Activated naive CD4-positive, alpha-beta T cell treated with anti-CD3 and anti-CD28 coated beads, Interleukin-2, amount 10 ng/mL, durations not matched to agents 7 days and 5 days (primary cell): ENCODE measurements at places on chromosomes 13 and 19.

GRCh38 chr19:52343548-52343947 is 7.5 kb downstream of the ZNF610 start:
- peak; percentile 64 for DNase-seq

- DNase-seq: no peak
These were observed 28.2 kb downstream of the RASL11A start for GRCh38 chr13:27298849-27299248.

GRCh38 chr13:28704282-28704681 is 14.5 kb downstream of the SLC46A3 start:
- DNase-seq: no peak

- no peak for DNase-seq
These were observed 1.3 kb upstream of the C1QTNF9 start for GRCh38 chr13:24308068-24308445.

GRCh38 chr19:12513531-12514061 is 29.0 kb upstream of the ZNF709 start:
- DNase-seq: no peak

DNA sequence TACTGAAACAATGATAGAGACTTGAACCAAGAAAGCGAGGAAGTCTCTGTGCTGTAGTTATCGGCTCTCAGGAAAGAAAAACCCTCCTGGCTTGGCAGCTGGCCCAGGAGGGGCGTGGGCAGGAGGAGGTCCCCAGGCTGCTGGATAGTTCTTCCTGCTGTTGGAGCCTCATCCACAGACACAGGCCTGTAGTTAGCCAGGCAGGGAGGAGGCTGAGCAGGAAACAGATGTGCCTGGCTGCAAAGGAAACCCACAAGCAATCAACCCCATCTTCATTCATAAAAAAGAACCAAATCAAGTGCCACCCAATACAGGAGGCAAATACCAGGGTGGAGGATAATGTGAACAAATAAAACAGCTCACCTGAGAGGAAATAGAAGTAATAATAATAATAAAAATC is 86.2 kb downstream of the IRS2 start:
- no peak for DNase-seq

- DNase-seq: no peak
These were observed 1.5 kb downstream of the SCAF1 start for GRCh38 chr19:49643466-49643865.

- DNase-seq: no peak
These were observed 4.5 kb upstream of the ZNF554 start for GRCh38 chr19:2815191-2815614.

DNA sequence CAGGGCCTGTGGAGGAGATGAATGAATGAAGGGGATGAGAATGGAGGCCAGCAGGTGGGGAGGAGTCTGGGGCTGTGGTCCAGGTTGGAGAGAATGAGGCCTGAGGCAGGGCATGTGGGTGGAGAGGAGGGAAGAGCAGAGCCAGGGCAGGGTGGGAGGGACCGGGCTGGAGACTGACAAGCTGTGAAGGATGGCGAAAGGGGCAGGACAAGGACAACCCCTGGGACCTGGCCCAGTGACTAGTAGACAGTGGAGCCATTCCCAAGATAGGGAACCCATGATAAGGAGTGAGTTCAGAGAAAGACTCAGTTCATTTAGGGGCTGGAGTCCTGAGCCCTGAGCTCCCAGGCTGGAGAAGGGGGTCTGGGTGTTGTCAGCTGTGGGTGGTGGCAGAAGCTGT is 3.0 kb downstream of the PTH2 start:
- no peak for DNase-seq

DNA sequence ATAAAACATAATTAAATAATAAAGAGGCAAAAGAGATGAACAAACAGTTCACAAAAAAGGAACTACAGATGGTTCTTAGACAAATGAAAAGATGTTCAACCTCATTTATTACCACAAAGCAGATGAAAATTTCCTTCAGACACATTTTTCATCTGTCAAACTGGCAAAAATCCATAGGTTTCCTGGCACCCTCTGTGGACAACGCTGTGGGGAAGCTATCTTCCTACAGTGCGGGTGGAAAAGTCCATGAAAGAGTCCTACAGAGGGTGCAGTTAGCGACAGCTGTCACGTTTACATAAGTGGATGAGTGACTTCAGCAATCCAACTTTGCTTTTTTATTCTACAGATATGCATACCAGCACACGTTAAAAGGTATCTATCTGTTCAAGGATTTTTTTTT is 30.3 kb upstream of the PDCD5 start:
- no peak for DNase-seq

- DNase-seq: no peak
These were observed 188.2 kb upstream of the RNF113B start for GRCh38 chr13:98365302-98365701.

GRCh38 chr13:104522235-104523072 is 1456.2 kb upstream of the SLC10A2 start:
- no peak for DNase-seq

- DNase-seq: no peak
These were observed 46.4 kb downstream of the KPNA3 start for GRCh38 chr13:49746111-49746510.

DNA sequence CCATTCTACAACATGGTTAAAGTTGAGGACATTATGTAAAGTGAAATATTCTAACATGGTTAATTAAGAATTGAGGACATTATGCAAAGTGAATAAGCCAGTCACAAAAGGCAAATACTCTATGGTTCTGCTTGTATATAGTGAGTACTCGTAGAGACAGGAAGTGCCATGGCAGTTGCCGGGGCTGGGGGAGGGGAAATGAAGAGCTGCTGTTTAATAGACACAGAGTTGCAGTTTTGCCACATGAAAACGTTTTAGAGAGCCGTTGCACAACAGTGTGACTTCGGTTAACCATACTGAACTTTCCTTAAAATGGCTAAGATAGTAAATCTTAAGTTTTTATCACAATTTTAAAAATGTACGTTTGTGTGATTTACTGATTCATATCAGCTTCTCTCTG is 176.9 kb downstream of the SHISA2 start:
- peak; percentile 84 for DNase-seq

- peak; percentile 24 for DNase-seq
These were observed 4.0 kb upstream of the IGFL1 start for GRCh38 chr19:46225558-46226004.

- no peak for DNase-seq
These were observed 18.8 kb downstream of the TYK2 start for GRCh38 chr19:10361569-10362011.

DNA sequence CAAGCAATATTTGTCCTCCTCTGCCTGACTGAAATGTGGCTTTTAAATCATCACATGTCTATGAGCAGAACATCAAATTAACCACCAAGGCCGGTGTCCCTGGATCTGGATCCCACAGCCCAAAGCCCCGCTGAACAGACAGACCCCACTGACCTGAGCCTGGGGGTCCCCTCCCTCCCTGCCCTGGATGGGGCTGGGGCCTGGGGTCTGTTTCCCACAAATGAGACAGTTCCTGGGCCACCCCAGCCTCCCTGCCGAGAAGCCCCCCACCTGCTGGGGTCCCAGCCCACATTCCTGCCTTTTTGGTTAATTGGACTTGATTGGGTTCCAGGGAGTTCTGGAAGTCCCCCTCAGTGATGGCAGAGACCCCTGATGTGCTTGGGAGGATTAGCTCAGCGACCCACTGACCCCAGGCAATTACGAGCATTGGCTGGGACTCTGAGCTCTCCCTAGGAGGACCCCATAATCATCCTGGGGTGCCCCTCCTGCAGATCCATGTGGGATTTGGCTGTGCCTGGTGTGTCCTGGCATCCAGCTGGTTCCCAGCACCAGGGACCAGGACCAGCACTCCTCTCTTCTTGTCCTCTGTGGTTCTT is 19.4 kb upstream of the CPAMD8 start:
- no peak for DNase-seq

DNA sequence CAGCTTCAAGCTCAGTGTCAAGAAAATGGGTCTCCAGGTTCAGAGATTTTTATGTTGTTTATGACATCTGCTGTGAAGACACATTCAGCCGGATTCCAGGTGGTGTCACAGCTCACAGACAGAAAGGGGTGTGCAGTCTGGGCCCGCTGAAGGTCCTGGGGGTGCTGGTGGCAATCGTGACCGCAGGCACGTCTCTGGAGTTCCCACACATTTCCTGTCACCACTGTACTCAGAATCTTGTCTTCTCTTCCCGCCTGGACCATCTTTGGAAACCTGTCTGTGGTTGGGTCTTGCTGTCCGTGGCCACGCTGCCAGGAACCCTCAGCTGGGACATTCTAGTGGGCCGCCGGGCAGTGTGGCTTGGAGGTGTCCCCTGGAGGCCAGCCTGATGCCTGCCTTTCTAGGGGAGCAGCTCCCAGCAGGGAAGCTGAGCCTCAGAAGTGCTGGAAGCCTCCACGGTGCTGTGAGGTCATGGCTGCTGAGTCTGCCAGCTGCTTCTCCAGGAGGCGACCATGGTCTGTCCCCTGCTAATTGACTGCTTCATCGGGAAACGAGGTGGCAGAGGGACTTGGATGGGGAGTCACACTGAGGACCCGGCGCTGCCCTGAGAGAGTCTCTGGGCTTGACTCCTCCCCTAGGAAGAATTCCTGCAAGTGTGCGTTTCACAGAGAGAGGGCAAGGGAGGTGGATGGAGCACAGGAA is 3.7 kb downstream of the TEX29 start:
- DNase-seq: no peak

GRCh38 chr19:12987781-12988180 is 7.5 kb upstream of the NFIX start:
- no peak for DNase-seq

- DNase-seq: no peak
These were observed 23.1 kb downstream of the MYH14 start for GRCh38 chr19:50226536-50226935.

GRCh38 chr19:1481893-1482360 is 2.9 kb upstream of the C19orf25 start:
- no peak for DNase-seq

GRCh38 chr19:47356900-47357299 is 7.8 kb downstream of the DHX34 start:
- no peak for DNase-seq

- DNase-seq: peak; percentile 54
These were observed 175.2 kb downstream of the PAN3 start for GRCh38 chr13:28313579-28313978.

DNA sequence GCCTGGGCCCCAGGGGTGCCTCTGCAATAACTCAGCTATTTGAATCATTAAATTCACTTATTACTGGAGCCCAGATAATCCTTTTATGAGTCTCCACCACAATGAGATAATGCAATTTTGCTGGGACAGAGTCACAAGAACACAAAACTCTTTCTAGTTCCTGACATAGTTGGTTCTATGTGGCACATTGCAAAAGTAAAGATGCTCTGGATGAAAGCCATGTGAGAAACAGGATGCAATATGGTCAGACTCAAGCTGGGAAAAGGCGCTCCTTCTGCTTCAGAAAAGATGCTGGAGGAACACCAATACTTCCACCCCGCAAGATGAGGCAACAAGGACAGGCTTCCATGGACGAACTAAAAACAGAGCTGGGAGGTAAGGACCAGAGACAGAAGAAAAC is 5.7 kb downstream of the ANKRD27 start:
- no peak for DNase-seq

- no peak for DNase-seq
These were observed 67.0 kb downstream of the ABCC4 start for GRCh38 chr13:95234242-95234641.

- no peak for DNase-seq
These were observed 50.4 kb downstream of the TEX29 start for GRCh38 chr13:111370570-111371535.

- DNase-seq: peak; percentile 51
These were observed 8.7 kb upstream of the ZBTB7A start for GRCh38 chr19:4075373-4075772.

DNA sequence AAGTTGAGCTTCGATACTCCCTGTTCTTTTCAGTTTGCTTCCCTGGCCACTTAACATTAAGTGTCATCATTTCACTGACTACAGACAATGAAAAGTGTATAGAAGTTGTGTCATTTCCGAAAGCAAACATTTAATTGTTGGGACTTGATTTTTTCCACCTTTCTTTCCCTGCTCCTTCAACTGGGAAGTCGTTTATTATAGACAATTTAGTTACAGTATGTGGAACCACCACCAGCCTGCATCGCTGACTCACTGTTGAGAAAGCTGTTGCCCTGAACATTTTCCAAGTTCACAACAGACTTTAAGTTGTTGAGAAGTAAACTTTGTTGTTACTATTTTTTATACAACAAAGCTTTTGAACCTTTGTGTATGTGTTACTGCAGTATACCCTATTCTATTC is 788.4 kb upstream of the PRR20A start:
- no peak for DNase-seq

GRCh38 chr13:101305981-101306411 is 110.3 kb downstream of the NALCN start:
- DNase-seq: no peak

DNA sequence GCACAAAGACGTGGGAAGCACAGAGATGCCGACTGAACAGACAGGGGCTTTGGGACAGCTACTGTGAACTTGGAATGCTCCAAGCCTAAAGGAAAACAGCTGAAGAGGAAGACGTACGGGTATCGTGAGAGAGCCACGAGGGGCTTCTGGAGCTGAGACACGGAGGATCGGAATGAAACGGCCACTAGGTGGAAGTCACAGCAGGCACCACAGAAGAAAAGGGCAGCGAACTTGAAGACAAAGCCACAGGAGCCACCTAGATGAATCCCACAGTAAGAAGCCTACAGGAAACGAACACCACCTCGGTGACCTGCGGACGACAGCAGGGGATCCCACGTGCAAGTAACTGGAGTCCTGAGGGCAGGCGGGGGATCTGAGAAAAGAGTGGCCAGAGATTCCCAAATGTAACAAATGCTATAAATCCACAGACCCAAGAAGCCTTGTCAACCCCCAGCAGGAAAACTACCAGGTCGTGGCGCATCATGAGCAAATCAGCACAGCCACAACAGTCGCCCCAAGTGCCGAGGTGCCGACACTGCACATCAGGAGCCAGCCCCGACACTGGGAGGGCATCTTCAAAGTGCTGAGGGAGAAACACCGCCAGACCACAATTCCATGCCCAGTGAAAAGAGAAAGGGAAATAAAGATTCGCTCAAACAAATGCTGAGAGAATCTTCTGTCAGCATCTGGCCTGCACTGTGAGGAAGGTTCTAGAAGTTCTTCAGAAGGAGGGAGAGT is 39.3 kb upstream of the ISYNA1 start:
- no peak for DNase-seq

DNA sequence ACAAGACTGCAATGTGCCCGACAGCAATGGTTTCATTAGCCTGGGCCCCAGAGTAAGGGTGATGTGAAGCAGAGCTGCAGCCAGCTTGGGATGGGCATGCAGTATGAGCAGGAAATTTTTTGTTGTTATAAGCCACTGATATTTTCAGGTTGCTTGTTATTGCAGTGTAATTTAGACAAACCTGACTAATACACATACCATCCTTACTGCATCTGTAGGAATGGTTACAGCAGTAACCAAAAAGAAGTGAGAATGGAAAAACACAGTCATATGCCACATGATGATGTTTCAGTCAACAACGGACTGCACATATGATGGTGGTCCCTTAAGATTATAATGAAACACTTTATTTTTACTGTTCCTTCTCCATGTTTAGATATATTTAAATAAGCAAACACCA is 8.6 kb upstream of the POMP start:
- DNase-seq: no peak

- no peak for DNase-seq
These were observed 298.3 kb downstream of the DIAPH3 start for GRCh38 chr13:59865398-59865797.
